ENCODE measurements at places on chromosomes 3 and 15. TPM values are rescaled to one million over a fixed set of nuclear protein-coding genes. Genes with fewer than 3 reads are reported as not detected.

DNA sequence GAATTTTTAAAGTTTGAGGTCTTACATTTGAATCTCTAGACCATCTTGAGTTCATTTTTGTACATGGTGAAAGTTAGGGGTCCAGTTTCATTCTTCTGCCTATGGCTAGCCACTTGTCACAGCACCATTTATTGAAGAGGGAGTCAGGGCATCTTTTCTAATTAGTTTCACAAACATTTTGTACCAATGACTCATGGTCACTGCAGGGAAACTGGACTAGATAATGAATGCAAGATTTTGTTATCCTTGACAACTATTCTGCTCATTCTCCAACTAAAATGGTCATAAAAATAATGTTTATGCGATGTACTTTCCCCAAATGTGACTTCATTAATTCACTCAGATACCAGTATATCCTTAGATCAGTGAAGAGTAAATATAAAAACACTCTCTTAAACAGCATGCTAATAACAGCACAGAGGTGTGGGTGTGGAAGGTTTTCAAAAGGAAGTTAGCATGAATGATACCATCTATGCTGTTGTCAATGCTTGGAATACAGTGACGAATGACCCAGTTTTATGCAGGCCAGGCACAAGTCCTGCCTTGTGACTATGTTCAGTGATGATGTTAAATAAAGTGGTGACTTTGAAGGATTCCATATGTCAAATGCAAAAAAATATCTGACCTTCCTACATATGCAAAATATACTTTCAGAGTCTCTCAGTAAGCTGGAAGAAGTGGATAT, 314.9 kb upstream of the TMCO5A start:
- no peak for DNase-seq

GRCh38 chr15:33068511-33068990, 126.0 kb downstream of the FMN1 start:
- peak; percentile 71 for DNase-seq

DNA sequence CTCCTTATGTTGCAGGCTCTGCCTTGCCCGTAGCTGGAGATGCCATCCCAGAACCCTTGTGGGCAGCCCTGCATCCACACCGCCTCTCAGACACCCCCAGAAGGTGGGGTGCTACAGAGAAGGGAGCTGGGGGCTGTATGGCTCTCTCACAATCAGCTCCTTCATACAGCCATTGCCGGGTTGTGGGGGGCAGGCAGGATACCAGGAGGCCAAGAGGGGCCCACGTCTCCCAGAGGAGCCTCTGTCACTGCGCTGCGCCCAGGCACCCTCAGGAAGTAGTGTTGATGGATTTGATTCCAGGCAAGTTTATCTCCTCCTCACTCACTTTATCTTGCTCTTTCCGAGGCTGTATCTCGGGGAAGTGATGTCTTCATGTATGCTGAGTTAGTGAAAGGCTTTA, 171.6 kb downstream of the CHDH start:
- no peak for DNase-seq

DNA sequence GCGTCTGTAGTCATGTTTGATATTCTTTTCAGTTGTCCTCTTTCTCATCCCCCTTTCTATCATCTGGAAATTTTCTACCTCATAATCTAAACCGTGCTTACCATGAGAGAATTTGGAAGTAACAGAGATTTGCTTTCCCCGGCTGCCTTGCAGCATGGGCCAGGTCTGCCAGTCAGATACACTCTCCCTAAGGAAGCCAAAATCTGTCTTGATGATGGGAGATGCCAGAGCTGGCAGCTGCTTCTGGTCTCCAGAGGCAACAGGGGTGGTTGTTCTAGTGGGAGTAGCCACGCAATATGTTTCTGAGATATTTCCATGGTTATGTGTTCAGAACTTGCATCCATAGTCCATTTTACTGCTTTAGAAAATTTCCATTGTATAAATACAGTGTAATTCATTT, 218.9 kb upstream of the RORA start:
- no peak for DNase-seq

- peak; percentile 80 for DNase-seq
Measured at GRCh38 chr3:172467170-172467824, 19.0 kb upstream of the GHSR start.

GRCh38 chr3:149964291-149964690, 6.4 kb downstream of the PFN2 start:
- DNase-seq, result no peak

- no peak for DNase-seq
Measured at GRCh38 chr3:53498806-53499641, 4.6 kb downstream of the CACNA1D start.

- DNase-seq, result no peak
Measured at GRCh38 chr3:135304378-135304777, 509.3 kb downstream of the EPHB1 start.

DNA sequence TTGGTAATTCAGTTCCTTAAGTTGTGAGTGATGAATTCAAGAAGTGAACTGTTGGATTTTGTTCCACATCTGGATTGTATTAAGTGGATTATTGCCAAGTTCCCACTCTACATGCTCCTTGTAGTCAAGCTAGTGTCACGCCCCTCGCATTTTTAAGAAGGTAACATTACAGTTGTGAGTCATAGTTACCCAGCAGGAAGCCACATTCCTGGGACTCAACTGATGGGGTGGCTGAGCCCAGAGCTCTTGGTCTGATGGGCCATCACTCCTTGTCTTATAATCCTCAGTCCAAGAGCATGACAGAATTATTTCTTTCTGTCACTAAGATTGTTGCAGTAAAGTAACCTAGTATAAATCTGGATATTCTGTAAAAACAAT, 102.7 kb downstream of the PTPRG start:
- peak; percentile 93 for DNase-seq

Gene RNU6-1
- not detected for total RNA-seq

Gene PARP3
- total RNA-seq, result 31.4 TPM

Gene ARPP19
- total RNA-seq, result 94.2 TPM
